Ovary (tissue), 10 donors: ENCODE measurements at places on chromosomes 3 and 15. TPM values are rescaled to one million over a fixed set of nuclear protein-coding genes. Genes with fewer than 3 reads are reported as not detected.

DNA sequence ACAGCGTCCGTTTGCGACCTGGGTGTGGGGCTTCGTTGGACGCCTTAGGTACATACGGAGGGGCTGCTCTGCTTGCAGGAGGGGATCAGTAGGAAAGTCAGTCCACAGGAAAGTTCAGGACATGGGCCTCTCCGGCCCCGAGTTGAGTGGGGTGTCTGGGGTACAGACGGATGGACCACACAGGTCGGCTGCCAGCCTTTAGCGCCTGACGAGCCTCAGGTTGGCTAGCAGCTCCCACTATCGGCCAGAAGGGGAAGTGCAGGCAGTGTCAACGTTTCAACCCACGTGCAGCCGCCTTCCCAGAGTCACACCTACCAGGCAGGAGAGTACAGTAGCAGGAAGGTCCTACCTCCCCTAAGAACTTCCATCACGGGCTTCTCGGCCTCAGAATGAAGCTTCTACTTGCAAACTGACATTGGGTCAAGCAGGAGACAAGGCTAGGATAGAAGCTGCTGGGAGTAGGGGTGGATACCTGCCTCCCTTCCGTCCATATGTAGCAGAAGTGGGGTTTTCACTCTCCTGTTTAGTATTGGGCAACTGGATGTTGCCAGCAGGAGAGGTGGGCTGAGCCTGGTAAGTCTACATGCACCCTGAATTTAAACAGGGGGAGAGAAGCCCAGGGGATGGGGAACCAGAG is 1.8 kb upstream of the SCN5A start:
- peak; percentile 63 for DNase-seq

- no peak for DNase-seq
These were observed 2.2 kb upstream of the HDAC11 start for GRCh38 chr3:13477943-13478342.

DNA sequence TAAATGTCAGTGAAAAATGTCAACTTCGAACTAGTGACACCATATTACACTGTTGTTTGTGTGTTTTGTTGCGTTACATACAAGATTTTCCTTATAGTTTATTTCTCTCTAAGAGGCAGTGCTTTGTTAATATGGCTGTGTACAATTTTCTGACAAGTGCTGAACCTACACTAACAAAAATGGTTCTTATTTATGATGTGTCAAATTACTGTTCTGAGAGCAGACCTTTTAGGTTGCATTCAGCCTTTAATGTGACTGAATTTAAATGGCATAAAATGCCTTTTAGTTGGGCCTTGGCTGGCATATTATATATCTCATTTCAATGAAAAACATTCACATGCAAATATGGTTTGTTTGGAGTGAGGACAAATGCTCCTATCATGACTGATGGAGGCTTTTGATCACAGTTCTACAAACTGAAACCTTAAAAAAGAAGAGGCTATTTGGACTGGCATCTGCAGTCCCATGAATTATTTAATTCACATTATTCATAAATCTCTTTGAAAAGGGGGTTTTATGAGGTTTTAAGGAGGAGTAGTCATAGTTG is 750.6 kb downstream of the CADM2 start:
- DNase-seq = no peak

- DNase-seq = no peak
These were observed 47.6 kb downstream of the PSMD6 start for GRCh38 chr3:63975723-63976122.

GRCh38 chr15:39192351-39192750 is 388.5 kb upstream of the THBS1 start:
- no peak for DNase-seq

DNA sequence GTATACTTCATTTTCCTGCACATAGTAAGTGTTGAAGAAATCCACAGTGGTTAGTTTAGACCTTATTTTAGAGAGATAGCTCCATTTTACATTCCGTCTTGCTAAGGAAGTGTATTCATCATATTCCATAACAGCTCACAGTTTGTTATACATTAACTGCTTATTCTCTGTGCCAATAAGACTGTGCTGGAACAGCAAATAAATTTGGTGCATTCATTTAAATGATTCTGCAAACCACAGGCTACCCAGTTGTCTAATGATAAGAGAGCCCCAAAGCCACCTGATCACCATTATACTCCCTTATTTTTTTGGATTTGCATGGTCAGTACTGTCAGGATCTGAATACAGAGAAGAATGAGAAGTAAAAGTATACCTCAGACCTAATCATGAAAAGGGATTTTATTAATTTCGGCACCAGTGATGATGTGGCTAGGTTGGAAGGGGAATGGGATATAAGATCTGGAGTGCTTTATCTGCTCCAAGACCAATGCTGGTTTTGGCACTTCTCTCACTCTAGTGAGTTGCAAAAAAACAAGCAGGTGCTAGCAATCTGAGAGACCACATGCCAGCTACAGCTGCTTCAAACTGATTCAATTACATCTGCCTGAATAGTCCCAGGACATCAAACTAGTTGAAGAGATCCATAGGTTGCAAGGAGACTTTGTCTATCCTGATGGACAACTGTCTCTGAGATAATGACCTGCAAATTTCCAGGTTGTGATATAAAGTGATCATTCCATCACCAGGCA is 254.8 kb downstream of the ZBTB20 start:
- no peak for DNase-seq

The LINGO1 gene
- 2.4 TPM for polyA plus RNA-seq

The SLC6A1 gene
- 1.2 TPM for polyA plus RNA-seq

The GXYLT2 gene
- polyA plus RNA-seq = 34.9 TPM

The SOX14 gene
- not detected for polyA plus RNA-seq

The SERPINI2 gene
- polyA plus RNA-seq = not detected

The SCG5 gene
- 6.6 TPM for polyA plus RNA-seq
